ENCODE measurements at places on chromosomes 13 and 19. TPM values are rescaled to one million over a fixed set of nuclear protein-coding genes. Genes with fewer than 3 reads are reported as not detected.

The ZNF443 gene
- total RNA-seq: 3.9 TPM

The CCDC70 gene
- not detected for total RNA-seq

The CGB5 gene
- not detected for total RNA-seq

The TNNT1 gene
- not detected for total RNA-seq

The CRX gene
- total RNA-seq: not detected

The PLK5 gene
- total RNA-seq: not detected

The SIRT2 gene
- total RNA-seq: 78.4 TPM

The PRRG2 gene
- 0.84 TPM for total RNA-seq

The FBXO17 gene
- total RNA-seq: not detected

The UPK1A gene
- total RNA-seq: not detected

The RASIP1 gene
- 0.22 TPM for total RNA-seq

The PDCD2L gene
- total RNA-seq: 9.0 TPM

The TMEM255B gene
- 1.3 TPM for total RNA-seq

The LEUTX gene
- not detected for total RNA-seq

The CHST8 gene
- 0.27 TPM for total RNA-seq
